ENCODE measurements at places on chromosomes 2 and 18.

GRCh38 chr2:10520154-10520553 is 72.0 kb upstream of the ODC1 start:
- DNase-seq = no peak

DNA sequence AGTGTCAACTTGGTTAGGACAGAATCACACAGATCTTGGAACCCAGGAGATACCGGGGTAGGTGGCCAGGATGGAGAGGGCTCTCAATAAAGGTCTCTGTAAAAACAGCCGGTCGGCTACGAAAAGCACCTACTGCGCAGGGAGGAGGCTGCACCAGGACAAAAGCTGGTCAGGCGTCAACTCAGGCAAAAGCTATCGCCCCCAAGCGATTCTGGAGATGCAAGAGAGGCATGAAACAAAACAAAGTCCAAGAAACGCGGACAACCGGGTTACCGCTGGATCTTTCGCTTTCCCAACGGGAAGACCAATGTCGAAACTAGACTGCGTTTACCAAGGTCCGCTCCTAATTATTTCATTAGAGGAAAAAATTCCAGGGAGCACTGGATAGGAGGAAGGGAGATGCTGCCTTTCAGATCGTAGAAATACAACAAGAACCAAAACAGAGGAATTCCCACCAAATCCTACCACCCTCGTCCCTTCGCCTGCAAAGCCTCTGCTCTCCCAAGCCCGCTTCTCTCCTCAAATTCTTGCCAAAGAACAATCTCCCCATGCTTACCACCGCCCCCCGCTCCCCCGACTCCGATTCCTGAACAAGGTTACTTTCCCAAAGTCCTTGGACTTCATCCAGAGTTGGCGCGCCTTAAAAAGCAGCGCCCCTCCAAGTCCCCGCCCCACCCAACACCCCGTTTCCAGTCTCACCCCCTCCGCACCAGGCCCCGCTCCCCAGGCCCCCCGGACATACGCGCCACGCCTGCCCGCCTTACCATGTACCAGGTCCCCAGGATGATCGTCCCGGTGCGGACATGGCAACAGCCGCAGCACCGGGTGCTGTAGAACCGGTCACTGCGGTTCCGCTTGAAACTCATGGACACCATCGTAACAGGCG is 539 bp downstream of the LAPTM4A start:
- DNase-seq = no peak

DNA sequence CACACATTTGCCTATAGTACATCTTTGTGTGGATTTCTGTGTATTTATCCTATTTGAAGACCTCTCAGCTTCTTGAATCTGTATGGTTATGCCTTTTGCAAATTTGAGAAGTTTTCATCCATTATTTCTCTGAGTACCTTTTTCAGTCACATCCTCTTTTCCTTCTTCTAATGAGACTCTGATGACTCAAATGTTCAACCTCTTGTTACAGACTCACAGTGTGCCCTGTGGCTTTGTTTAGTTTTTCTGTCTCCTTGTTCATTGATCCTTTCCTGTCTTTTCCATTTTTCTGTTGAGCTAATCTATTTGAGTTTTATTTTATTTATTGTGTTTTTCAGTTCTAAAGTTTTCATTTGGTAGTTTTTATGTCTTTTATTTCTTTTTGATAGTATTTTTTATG is 87.0 kb upstream of the LRP1B start:
- no peak for DNase-seq

GRCh38 chr2:127100251-127101047 is 6.5 kb downstream of the BIN1 start:
- DNase-seq = no peak

- DNase-seq = no peak
Observed at GRCh38 chr2:130371723-130372054, 15.8 kb downstream of the PTPN18 start.

- DNase-seq = no peak
Observed at GRCh38 chr2:156907806-156908205, 349.7 kb upstream of the GALNT5 start.

GRCh38 chr2:128600581-128601297 is 282.1 kb upstream of the HS6ST1 start:
- no peak for DNase-seq

DNA sequence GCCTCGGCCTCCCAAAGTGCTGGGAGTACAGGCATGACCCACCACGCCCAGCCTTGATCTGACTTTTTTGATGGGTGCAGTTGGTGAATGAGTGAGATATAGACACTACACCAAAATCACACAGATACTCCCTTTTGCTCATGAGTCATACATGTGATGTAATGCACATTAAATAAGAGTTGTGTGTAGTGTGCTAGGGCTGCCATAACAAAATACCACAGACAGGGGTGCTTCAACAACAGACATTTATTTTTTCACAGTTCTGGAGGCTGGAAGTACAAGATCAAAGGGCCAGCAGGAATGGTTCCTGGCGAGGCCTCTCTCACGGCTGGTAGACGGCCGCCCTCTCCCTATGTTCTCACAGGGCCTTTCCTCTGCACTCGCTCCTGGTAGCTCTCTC is 46.6 kb downstream of the GBX2 start:
- no peak for DNase-seq

DNA sequence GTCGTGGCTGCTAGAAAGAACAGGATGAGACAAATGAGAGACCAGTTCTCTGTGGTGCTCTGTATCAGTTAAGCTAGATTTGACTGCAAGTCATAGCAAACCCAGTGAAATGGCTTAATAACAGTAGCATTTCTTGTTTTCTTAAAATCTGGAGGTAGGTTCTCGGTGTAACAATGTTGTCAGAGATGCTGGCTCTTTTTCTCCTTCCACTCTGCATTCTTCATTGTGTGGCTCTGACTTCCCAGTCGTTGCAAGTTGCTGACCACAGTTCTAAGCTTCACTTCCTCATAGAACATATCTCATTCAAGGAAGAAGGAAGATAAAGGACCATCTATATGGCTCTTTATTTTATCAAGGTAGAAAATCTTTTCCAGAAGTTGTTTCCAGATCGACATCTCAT is 7.9 kb upstream of the CKAP2L start:
- DNase-seq = no peak

DNA sequence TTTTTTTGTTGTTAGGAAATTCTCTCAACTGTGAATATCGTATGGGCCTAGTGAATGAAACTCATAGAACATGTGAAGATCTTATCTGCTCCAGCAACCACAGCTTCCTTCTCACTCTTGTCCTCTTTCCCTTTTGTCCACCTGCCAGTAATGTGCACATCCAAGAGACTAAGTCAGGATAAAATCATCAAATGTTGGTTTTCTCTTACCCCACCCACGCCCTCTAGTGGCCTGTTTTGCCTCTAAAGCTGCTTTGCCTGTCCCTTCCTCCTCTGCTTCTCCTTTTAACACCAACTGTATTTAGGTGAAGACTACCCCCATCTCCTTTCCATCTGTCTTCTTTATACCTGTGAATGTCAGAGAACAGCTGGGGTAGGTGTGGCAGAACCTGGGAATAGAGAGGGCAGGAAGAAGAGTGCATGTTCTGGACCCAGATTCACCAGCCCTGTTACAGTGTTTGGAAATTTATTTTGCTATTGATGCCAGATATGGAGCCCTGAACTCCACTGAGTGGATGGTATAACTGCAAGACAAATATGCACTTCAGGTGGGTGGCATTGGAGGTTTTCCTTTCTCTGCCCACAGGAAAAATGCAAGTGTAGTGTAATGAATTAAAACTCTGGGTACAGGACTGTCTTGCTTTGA is 8.4 kb upstream of the MGAT5 start:
- DNase-seq = peak; percentile 61

- DNase-seq = no peak
Observed at GRCh38 chr2:236550701-236551465, 18.7 kb upstream of the ACKR3 start.

GRCh38 chr2:98281607-98282006 is 64.6 kb upstream of the CNGA3 start:
- no peak for DNase-seq

DNA sequence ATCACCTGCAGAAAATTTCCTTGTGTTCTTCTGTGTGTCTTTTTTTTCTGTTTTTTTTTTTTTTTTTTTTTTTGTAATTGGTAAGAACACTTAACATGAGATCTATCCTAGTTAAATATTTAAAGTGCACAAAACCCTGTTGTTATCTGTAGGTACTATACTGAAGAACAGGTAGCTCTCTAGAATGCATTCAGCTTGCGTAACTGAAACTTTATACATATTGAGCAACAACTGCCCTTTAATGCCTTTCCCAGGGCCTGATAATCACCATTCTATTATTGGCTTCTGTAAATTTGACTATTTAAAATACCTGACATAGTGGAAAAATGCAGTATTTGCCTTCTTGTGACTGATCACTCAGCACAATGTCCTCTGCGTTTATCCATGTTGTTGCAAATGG is 701.8 kb downstream of the SUCLG1 start:
- no peak for DNase-seq

GRCh38 chr2:69798909-69799526 is 30.4 kb upstream of the GMCL1 start:
- DNase-seq = no peak

DNA sequence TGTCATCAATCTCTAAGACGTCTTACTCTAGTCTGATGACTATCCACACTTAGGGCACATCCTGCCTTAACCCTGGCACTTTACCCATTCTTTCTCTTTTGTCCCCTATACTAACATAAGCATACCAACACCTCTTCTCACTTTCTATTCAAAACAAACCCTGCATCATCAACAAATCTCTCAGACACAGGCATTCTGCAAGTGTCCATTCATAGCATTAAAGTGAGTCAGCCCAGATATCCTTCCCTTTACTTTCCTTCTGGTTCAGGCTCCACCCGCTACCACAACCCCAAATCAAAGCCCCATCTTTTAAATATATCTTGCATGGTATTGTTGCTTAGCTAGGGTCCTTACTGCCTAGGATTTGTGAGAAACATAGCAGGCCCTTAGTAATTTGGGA is 3.8 kb downstream of the GRB14 start:
- no peak for DNase-seq

DNA sequence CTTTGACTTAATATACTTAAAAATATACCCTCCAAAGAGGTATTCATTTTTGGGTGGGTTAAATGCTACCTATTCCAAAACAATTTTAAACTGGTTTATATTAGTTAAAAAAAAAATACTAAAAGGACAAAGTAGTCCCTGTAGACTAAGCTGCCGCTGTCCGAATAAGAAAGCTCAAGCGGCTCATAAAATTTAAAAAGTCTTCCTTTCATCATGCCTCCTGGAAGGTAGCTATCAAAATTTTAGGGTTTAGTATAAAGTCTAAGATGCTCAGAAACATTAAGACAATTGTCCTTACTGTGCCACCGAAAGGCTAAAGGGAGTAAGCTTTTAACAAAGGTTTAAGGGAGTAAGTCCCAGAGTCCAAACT is 440 bp upstream of the UGGT1 start:
- DNase-seq = no peak

GRCh38 chr18:68438983-68439382 is 275.9 kb downstream of the TMX3 start:
- DNase-seq = no peak

DNA sequence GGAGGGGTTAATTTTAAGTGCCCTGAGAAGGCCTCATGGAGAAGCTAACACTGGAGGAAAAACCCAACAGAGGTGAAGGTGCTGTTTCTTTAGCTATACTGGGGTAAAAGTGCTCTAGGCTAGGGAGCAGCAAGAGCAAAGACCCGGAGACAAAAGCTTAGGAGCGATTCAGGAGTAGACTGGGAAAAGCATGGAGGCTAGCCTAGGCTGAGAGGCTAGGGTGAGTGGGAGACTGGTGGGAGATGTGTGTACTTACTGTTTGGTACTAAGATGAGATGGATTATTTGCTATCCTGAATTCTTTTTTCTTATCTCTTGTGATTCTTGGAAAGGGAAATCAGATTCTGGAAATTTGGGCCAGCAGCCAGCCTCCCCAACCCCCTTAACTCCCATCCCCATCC is 2.0 kb downstream of the GIGYF2 start:
- no peak for DNase-seq

GRCh38 chr18:74546751-74547530 is 12.6 kb downstream of the CNDP1 start:
- DNase-seq = no peak

- no peak for DNase-seq
Observed at GRCh38 chr2:213290501-213290900, 6.2 kb downstream of the SPAG16 start.

- no peak for DNase-seq
Observed at GRCh38 chr2:154709215-154709614, 10.7 kb downstream of the KCNJ3 start.

DNA sequence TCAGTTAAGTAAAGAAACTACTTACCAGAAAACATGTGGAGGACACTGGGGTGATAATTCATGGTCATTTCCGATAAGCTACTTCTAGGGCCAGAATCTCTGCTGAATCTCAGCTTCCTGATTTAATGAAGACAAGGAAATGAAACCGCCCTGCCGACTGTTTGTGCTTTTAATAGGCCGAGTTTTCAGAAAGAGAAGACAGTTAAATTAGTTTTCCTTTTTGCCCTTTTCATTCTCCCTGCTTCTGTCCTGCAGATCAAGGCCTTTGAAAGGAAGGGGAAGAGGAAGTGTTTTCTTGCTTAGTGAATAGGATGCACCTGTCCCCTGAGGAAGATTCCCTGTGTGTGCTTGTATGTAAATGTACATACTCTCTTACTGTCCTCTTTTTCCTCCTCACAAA is 126.6 kb downstream of the SH3RF3 start:
- no peak for DNase-seq

GRCh38 chr2:220915092-220915623 is 656.9 kb downstream of the EPHA4 start:
- DNase-seq = no peak

- DNase-seq = no peak
Observed at GRCh38 chr2:67825476-67825875, 237.3 kb downstream of the C1D start.

GRCh38 chr2:144995482-144995881 is 475.6 kb upstream of the ZEB2 start:
- DNase-seq = no peak

DNA sequence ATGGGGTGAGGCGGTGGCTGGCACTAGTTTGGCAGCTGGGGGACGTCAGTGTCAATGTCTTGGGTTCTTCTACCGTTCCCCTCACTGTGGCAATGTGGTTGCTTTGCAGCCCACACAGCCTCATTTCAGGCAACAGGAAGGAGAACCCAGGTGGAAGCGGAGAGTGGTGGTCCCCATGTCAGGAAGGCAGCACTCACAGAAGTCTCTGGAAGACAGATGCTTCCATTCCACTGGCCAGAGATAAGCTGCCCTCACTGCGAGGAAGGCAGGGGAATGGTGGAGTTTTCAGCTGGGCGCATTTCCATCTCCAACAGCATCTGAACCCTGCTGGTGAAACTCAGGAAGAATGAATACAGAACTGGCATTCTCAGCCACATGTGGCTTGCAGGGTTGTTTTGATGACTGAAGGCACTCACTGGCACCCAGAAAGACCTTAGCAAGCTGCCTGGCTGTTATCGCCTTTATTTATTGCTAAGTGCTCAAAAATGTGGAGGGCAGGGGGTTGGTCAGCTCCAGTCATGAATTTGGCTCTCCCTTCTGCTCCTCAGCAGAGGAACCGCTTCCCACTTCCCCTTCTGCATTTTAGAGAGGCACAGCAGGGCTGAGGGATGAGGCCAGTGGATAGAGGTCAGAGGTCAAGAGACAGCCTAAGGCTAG is 19.4 kb downstream of the KCNIP3 start:
- DNase-seq = no peak

All from stimulated activated CD4-positive, alpha-beta T cell treated with anti-CD3 and anti-CD28 coated beads, Interleukin-1b, Interleukin-23, amount 100 ng/mL, for 1 hour (primary cell).